ENCODE measurements at places on chromosomes 7 and 10.

- no peak for DNase-seq
These were observed 526.5 kb downstream of the PARD3 start for GRCh38 chr10:34288634-34289033.

GRCh38 chr7:4699841-4700240, 17.7 kb downstream of the FOXK1 start:
- no peak for DNase-seq

- no peak for DNase-seq
These were observed 17.6 kb upstream of the BAZ1B start for GRCh38 chr7:73539709-73540108.

- no peak for DNase-seq
These were observed 566.9 kb downstream of the PTPRN2 start for GRCh38 chr7:158020706-158021095.

DNA sequence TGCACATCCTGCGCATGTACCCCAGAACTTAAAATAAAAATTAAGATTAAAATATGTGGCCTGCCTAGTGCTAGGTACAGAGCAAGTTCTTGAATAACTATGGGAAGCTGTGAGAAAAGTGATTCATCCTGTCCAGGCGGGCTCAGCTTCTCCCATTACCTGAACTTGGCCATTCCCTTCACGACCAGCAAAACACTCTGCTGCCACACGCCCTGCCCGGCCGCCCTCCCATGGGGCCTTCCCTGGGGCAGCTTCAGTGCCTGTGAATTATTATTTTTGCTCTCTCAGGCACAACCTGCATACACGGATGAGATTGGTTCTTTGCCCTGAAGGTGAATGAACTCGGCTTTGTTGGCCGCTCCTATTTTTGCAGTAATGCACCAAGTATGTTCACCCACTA, 209.2 kb upstream of the SHH start:
- no peak for DNase-seq

DNA sequence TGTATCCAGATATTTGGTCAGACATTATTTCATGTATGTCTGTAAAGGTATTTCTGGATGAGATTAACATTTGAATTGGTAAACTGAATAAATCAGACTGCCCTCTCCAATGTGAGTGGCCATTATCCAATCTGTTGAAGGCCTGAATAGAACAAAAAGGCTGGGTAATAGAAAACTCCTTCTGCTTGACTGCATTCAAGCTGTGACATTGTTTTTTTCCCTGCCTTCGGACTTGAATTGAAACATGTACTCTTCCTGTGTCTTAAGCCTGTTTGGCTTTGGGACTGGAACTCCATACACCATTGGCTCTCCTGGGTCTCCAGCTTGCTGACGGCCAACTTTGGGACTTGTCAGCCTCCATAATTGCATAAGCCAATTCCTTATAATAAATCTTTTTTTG, 36.0 kb upstream of the ARHGAP21 start:
- DNase-seq: peak; percentile 6

DNA sequence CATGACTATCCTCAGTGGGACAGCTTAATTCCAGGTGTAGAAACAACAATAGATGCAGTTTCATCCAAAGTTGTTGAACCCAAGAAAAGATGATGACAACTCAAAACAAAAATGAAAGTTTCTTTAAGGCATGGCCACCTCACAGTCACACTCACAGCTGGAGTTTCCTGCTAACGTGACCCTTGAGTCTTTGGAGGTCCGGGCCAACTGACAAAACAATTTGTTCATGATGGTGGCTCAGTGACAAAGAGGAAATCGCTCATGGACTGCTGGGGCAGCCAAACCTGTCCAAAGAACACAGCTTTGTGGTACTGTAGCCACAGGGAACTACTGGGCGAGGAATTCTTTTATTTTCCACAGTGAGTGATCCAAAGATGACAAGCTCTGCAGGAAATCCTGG, 96.0 kb upstream of the JCAD start:
- DNase-seq: no peak

GRCh38 chr7:2554661-2555111, 638 bp downstream of the BRAT1 start:
- DNase-seq: no peak

- no peak for DNase-seq
These were observed 8.2 kb upstream of the MAGI2 start for GRCh38 chr7:79461660-79462059.

DNA sequence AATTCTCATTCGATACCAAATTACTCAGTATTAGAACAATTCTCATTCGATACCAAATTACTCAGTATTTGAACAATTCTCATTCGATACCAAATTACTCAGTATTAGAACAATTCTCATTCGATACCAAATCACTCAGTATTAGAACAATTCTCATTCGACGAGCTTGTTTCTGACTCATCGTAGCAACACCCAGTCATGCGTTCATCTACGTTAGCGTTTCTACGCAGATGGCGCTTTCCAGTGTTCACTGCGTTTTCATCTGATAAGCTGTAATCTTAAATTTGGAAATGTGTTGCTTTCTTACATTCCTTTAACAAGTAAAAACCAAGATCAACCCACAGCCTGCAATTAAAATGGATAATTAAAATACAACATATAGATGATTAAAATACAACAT, 276.3 kb downstream of the ZMYND11 start:
- DNase-seq: peak; percentile 61

DNA sequence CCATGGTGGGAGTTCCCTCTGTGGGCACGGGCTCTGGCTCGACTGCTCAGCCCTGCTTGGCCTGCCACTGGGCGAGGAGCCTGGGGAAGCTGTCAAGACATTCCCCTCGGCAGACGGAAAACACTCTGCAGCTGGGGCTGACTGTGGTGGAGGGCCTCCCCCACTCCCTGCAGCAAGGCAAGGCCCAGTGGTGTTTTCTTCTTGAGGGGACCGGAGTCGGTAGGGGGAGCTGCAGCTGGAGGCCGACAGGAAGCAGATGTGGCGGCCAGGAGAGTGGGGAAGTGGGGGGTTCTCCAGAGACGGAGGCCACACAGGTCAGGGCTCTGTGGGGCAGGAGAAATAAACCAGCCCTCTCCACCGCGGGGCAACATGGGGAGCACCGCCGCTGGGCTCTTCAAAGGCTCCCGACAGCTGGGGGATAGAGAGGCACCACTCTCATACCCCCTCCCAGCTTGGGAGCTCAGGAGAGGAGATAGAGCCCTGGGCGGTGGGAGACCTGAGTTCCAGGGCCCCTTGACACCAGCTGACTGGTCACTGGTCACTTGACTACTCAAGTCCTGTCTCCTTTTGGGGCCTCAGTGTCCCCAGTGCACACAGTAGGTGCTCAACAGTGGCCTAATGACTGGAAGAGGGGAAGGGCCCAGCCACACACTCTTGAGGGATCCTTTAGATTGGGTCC, 43.4 kb downstream of the PPIF start:
- no peak for DNase-seq

DNA sequence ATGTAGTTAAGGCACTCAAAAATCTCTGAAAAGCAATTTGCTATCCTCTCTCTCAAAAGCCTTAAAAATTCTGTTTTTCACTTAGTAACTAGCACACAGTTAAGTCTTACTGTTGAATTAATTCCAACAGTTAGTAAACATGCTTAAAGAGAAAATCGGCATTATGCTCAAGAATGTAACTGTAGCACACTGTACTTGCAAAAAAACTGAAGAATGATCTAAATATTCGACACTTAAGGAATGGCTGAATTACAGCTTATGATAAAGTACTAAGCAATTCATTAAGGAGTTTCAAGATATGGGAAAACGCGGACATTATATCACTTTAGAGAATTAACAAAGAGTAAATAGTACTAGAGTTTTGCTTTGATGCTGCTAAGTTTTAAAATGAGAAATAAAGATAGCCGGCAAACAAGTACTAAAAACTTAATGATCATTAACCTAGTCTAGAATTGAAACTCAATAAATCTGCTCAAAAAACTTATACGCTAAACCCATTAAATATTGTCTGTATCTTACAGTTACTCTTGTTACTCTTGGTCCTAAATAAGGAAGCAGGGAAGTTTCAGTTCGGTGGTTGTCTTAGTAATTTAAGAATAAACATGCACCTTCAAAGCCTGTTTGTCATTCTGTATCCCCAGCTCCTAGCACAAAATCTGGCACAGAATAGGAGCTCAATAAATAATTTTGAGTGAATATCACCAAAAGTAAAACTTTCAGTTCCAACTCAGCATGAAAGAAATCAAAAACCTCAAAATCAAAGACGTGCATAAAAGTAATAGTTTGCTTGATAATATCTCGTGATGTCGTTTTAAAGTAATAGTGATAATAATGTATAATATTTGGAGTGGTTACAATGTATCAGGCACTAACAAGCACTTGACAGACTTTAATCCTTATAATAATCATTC, 1.2 kb downstream of the TRDMT1 start:
- DNase-seq: no peak

- DNase-seq: no peak
These were observed 70.2 kb upstream of the ADAM12 start for GRCh38 chr10:126458466-126458865.

DNA sequence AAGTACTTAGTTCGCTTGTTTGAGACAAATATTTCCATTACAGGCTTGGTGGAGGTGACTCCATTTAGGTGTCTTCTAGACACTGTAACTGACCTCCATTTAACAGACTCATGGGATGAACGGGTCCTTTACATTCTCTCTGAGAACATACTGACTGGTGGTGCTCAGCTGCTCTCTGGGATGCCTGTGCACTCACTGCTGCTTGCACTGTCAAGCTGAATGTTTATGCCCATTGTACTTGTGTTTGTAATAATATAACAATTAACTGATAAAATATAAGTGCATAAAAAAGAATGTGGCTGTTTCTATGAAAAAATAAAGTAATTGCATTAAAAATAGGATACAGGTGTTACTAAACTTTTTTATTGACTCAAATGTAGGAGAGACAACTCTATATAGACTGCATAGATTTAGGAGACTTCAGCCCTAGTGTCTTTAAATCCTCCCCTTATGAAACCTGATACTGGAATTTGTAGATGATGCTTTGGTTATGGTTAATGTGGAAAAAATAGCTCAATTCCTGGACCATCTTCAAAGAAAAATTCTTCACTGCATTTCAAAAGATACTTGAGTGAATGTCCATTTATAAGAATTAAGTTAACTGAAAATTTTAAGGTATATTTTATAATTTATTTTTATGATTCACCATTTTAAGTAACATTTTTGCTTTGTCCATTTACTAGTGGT, 85.4 kb downstream of the CDK14 start:
- no peak for DNase-seq
